ENCODE measurements at places on chromosomes 12 and 14. TPM values are rescaled to one million over a fixed set of nuclear protein-coding genes. Genes with fewer than 3 reads are reported as not detected.

- DNase-seq: no peak
Measured at GRCh38 chr12:55780685-55781084, 36.8 kb downstream of the SARNP start.

GRCh38 chr12:68813242-68813593 is 5.2 kb downstream of the MDM2 start:
- DNase-seq: no peak

DNA sequence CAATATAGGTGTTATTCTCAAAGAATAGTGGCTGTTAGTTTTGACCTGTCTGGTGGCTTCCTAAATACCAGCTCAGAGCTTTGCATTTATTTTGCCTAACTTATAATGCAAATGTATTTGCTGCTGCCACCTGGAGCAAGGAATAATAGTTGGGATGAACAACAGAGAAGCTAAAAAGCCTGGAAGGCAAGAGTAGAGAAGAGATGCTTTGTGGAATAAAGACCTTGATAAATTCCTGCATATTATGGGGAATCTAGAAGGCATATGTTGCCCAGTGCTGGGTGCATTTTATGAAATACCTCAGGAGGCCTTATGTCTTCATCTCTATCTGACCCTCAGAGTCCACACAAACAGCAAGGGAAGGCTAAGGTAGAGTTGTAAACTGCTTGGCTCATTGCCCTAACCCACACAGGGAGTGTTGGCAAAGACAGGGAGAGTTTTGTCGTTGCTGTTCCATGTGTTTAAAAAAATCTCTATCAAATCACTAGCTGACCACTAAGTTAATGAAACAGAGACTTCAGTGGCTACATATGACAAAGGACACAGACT is 53.7 kb upstream of the SCAF11 start:
- DNase-seq: no peak

DNA sequence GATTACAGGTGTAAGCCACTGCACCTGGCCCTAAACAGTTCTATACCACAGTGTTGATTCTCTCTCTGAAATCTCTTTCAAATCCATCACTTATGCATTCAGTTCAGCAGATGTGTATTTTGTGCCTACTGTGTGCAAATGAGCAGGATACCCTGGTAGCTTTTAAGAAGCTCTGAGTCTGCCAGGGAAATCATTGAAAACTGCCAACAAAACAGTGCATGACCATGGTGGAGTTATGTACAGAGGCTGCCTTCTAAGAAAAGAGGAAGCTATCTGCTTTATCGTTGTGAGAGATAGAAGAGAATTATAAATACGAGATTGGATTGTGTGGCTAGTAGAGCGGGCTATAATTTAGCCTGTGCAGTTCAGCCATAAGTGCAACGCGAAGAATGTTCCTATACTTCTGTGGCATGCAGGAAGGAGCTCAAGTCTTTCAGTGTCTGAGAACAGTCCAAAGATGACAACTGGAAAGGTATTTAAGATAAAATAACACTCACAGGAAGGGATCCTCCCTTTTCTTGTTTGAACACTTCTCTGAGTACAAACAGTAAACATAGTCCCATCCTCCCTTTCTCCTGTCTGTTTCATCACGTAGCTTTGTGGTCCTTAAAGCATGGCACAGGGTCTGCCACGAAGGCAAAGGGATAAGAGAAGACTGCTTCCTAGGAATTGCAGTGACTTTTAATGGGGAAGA is 4.3 kb downstream of the DIP2B start:
- DNase-seq: no peak

GRCh38 chr14:86619726-86620125 is 1089.8 kb downstream of the FLRT2 start:
- DNase-seq: no peak

GRCh38 chr14:98210045-98210672 is 1061.8 kb downstream of the BCL11B start:
- DNase-seq: no peak

- no peak for DNase-seq
Measured at GRCh38 chr14:49960453-49960852, 67.6 kb downstream of the ARF6 start.

DNA sequence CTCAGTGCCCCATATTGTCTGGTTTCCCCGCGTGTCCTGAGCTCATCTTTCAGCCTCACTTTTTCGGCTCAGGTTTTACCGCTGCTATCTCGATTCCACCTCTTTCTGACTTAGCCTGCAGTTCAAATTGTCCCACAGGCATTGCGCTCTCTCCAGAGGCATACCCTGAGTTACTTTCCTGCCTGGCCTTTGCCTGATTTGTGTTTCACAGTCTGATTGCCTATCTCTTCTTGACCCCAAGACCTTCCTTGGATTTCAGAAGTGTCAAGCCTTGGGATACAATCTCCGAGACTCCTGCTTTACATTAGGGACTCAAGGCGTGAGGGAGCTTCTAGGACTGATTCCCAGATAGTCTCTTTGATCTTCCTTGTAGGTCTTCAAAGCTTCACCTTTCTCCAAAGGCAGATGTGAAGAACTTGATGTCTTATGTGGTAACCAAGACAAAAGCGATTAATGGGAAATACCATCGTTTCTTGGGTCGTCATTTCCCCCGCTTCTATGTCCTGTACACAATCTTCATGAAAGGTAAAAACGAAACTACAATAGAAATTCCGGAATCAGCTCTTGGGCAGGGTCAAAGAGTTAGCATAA is 629 bp downstream of the LETMD1 start:
- DNase-seq: no peak

GRCh38 chr12:97435153-97435552 is 27.5 kb upstream of the RMST start:
- no peak for DNase-seq

DNA sequence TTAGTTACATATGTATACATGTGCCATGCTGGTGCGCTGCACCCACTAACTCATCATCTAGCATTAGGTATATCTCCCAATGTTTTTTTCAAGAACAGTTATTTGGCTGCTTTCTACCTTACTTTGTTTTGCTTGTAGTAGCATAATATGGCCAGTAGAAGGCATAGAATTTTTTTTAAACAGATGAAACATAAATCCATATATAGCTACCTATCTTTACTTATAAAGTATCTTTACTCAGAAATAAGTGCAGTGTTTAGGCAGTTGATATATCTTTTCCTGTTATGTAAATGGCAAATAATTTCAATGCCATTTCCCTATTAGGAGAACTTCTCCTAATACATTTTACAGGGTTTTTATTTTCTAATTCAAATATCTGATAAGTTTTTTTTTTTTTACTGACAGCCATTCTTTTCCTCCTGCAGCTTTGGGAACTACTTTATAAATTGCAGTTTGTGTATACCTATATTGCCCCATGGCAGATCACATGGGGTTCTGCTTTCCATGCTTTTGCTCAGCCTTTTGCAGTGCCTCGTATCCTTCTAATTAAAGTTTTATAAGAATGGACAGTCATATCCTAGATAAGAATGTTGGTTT is 143.1 kb downstream of the PCNX1 start:
- no peak for DNase-seq

DNA sequence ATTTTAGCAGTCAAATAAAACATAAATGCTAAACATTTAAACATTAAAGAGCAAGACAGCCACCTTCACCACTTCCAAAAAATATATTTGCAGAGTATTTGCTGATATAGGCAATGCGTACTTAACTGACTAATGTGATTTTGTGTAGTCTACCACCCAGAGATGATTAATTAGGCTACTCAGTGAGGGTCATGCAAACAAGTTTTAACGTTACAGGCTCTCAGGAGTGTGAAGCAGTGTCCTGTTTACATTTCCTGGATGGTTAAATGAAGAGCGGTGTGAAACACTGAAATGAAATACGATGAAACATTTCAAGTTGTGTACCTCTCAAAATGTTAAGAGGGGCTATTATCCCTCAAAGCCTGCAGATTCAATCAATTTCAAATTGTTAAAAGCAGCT is 165.8 kb upstream of the LRIG3 start:
- DNase-seq: no peak

- DNase-seq: no peak
Measured at GRCh38 chr12:50065726-50066310, 8.4 kb downstream of the ASIC1 start.

- no peak for DNase-seq
Measured at GRCh38 chr12:109009766-109010165, 11.1 kb downstream of the SVOP start.

DNA sequence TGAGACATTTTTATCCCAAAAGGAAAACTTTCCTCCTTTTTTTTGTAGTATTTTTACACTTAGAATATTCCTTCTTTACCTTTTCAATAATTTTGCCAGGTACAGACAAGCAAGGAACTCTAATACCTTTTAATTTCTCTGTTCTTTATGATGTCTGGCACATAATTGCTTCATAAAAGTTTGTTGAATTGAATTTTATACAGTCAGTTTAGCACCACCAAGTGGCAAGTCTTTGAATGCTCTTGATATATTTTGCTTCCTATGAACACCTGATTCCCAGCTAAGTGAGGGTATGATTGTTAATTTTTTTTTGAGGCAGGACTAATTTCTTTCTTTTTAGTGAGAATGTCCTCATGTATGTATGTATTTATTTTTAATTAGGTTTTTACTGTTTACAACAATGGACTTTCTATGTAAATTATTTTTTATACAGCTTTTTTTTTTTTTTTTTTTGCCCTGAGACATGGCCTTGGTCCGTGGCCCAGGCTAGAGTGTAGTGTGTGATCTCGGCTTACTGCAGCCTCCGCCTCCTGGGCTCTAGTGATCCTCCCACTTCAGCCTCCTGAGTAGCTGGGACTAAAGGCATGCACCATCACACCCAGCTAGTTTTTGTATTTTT is 6.9 kb downstream of the TBC1D15 start:
- DNase-seq: peak; percentile 25

GRCh38 chr12:12070674-12071656 is at the start of gene BCL2L14:
Gene BCL2L14, plus strand, starts transcription at chr12:12070939. Its CDS starts 8,367 bp downstream, at chr12:12079306.
- peak; percentile 52 for DNase-seq

- no peak for DNase-seq
Measured at GRCh38 chr12:120067901-120068300, 48.7 kb downstream of the RAB35 start.

DNA sequence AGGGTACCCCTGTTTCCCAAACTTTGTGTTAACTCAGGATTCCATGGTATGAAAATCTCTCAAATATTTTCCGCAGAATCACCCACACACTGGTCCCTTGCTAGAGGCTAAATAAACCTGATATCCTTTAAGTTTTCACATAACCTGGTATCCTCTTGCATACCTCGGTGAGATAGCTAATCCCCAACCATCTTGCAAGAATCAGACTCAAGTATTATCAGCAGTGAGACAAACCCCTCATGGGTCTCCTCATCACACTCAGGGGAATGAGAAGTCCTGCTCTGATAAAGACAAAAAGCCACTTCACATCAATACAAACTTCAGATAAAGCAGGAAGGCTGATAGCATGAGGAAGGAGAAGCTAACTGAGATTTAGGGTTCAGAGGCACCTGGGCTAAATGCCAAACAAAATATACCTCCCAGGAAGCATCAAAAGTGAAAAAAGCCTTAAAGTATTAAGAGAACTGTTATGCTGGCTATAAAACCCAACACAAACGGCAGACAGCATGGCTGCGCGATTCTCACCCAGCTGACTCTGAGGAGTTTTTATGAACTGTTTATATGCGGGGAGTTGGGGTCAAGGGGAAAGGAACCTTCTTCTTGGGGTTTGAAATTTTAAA is 96.5 kb downstream of the FOXN3 start:
- no peak for DNase-seq

DNA sequence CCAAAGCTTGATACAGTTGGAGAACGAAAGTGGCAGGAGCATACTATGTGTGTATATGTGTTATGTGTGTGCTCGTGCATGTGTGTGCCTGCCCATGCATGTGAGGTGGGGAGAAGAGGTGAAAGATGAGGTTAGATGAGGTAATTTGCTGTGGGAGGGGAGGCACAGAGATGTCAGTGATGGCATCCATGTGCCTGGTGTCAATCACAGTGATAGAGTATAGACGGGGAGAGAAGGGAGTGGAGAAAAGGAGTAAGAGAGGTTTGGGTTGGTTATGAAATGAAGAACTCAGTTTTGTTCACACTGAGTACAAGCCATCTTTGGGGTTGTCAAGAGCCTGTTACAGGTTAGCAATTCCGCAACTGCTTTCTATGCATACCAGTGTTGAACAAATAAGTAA is 14.6 kb upstream of the NYNRIN start:
- no peak for DNase-seq

DNA sequence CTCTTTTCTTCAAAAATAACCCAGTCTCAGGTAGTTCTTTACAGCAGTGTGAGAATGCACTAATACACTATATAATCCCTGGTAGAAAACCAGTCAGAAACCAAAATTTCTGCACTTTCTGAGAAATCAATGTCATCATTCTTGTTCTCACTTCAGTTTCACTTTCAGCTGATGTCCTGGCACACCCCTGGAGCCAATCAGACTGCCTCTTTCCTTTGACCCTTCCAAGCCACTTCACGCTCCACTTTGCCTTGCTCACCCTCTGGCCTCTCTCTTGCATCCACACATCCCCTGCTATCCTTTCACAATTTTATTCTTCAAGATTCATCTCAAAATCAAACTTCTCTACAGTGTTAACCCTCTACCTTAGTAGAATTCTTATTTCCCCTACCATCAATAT is 181.1 kb downstream of the ASCL1 start:
- DNase-seq: no peak

DNA sequence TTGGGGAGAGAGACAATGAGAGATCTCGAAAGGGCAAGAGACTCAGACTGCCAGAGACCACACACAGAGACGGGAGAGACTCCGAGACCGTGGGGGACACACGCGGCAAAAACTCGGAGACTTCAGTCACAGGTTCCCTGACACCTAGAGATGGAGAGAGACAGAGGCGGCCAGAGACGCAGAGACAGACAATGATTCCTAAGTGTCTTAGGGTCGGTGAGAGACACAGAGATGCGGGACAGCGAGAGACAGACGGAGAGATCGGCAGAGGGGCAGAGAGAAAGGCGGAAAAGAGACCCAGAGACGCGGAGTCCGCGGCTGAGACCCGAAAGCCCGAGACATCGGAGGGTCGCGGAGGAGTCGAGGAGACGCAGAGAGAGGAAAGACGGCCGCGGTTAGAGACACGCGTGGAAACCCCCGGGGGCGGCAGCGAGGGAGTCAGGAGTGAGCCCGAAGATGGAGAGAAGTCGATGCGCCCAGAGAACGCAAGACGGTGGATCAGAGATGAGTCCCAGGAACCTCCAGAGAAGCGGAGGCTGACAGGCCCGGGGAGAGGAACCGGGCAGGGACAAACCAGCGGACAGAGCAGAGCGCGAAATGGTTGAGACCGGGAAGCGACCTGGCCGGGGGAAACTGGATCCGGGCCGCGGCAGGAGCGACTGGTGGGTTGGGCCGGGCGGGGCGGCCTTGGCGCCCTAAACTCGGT is 7.8 kb downstream of the LHX5 start:
- DNase-seq: no peak

GRCh38 chr14:90677484-90678050 is 138.7 kb downstream of the TTC7B start:
- peak; percentile 30 for DNase-seq

DNA sequence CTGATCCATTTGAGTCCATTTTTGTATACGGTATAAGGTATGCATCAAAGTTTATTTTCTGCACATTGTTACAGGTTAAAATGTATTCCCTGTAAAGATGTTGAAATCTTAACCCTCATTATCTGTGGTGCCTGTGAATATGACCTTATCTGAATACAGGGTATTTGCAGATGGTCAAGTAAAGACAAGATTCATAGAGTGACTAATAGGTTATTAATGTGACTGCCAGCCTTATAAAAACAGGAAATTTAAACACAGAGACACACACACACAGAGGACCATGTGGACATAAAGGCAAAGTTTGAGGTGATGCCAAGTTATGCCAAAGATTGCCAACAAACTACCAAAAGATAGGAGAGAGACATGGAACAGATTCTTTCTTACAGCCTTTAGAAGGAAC is 347.2 kb upstream of the DCN start:
- DNase-seq: no peak

TSPAN19 gene
- polyA plus RNA-seq: not detected

SYNDIG1L gene
- not detected for polyA plus RNA-seq

C3AR1 gene
- 5.9 TPM for polyA plus RNA-seq

GNB3 gene
- polyA plus RNA-seq: 19.1 TPM

NRXN3 gene
- 7.1 TPM for polyA plus RNA-seq

RNF212B gene
- not detected for polyA plus RNA-seq

PMEL gene
- 27.9 TPM for polyA plus RNA-seq
